ENCODE measurements at places on chromosomes 5 and 9. TPM values are rescaled to one million over a fixed set of nuclear protein-coding genes. Genes with fewer than 3 reads are reported as not detected.

- no peak overlapping the region for H3K27ac ChIP-seq
- H3K4me3 ChIP-seq, result no peak overlapping the region
- no peaks in the 10 kb centered on the region for H3K36me3 ChIP-seq
- no peaks in the 10 kb centered on the region for H3K27me3 ChIP-seq
- no peaks in the 10 kb centered on the region for H3K4me1 ChIP-seq
Observed at GRCh38 chr9:103362986-103363385, 367.9 kb downstream of the CYLC2 start.

GRCh38 chr5:76583163-76584047 is 39.8 kb downstream of the F2RL2 start:
- peak; percentile 31 for DNase-seq
- H3K4me3 ChIP-seq, result no peak overlapping the region
- no peak overlapping the region for H3K27ac ChIP-seq
- H3K36me3 ChIP-seq, result peaks cover 4% of the 10 kb centered on the region

GRCh38 chr9:6068983-6069382 is 53.6 kb upstream of the RANBP6 start:
- DNase-seq, result peak; percentile 58
- H3K4me3 ChIP-seq, result peak overlapping the region; percentile 16
- H3K27me3 ChIP-seq, result no peaks in the 10 kb centered on the region
- H3K36me3 ChIP-seq, result no peaks in the 10 kb centered on the region

- H3K4me1 ChIP-seq, result peaks cover 44% of the 10 kb centered on the region
- peak overlapping the region; percentile 80 for H3K4me3 ChIP-seq
- peak overlapping the region; percentile 98 for H3K27ac ChIP-seq
- peaks cover 59% of the 10 kb centered on the region for H3K36me3 ChIP-seq
Observed at GRCh38 chr5:35859101-35859661, 2.5 kb downstream of the IL7R start.

PHYHD1 gene
- total RNA-seq, result 3.2 TPM

GRCh38 chr5:98436667-98437066 is 336.8 kb upstream of the RGMB start:
- no peak for DNase-seq
- H3K4me1 ChIP-seq, result no peaks in the 10 kb centered on the region
- no peak overlapping the region for H3K4me3 ChIP-seq
- no peak overlapping the region for H3K27ac ChIP-seq

- no peak overlapping the region for H3K4me3 ChIP-seq
- H3K27ac ChIP-seq, result no peak overlapping the region
- H3K27me3 ChIP-seq, result no peaks in the 10 kb centered on the region
Observed at GRCh38 chr5:68953231-68953874, 140.5 kb upstream of the SLC30A5 start.

DNA sequence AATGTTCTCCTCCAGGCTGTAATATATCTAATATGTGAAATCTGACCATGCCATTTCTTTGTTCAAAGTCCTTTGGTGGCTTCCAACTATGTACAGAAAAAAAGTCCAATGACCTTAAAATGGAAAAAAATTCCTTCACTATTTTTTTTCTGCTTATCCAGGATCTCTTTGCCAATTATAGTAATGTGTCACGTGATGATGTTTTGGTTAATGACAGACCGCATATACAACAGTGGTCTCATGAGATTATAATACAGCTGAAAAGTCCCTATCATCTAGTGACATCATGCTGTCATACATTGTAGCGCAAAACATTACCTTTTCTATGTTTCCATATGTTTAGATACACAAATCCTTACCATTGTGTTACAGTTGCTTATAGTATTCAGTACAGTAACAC is 477.6 kb downstream of the TMEM232 start:
- no peaks in the 10 kb centered on the region for H3K27me3 ChIP-seq
- H3K4me3 ChIP-seq, result no peak overlapping the region
- no peaks in the 10 kb centered on the region for H3K4me1 ChIP-seq
- no peak overlapping the region for H3K27ac ChIP-seq
- DNase-seq, result no peak
- no peaks in the 10 kb centered on the region for H3K36me3 ChIP-seq

DNA sequence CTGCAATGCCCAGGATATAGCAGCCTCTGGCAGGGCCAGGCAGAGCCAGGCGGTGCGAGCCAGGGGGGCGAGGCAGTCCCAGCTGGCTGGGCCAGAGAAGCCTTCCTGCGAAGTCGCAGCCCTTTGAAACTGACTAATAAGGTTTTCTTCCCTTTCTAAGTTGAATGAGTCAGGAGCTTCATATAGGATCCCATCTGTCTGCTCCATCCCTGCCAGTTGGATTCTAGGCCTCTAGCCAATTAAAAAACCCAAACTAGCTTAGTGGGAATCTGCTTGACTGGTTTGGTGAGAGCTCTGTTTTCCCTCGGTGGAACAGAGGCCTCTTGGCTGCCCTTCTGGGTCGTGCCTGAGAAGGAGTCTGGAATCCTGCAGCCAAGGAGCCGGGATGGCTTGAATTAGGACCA is 70.1 kb upstream of the RAPGEF1 start:
- H3K27me3 ChIP-seq, result no peaks in the 10 kb centered on the region
- H3K36me3 ChIP-seq, result no peaks in the 10 kb centered on the region
- no peak for DNase-seq
- no peak overlapping the region for H3K4me3 ChIP-seq

DNA sequence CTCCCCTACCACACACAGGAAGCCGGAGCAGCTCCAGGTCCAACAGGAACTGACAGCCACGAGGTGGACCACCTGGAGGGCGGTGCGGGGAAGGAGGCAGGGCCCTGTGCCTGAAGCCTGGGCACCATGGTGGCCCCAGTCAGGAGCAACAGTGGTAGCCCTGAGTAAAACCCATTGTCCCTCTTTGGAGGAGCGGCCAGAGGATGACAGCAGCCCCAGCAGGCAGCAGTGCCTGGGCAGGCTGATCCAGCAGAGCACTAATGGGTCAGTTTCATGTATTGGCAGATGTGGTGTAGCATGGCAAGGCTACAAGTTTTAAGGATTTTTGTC is 47.7 kb upstream of the GARNL3 start:
- no peak overlapping the region for H3K4me3 ChIP-seq
- no peaks in the 10 kb centered on the region for H3K27me3 ChIP-seq
- no peak for DNase-seq
- H3K4me1 ChIP-seq, result peaks cover 4% of the 10 kb centered on the region
- H3K36me3 ChIP-seq, result no peaks in the 10 kb centered on the region
- H3K27ac ChIP-seq, result no peak overlapping the region

IRX2 gene
- not detected for total RNA-seq

TXNDC8 gene
- not detected for total RNA-seq
